ENCODE measurements at places on chromosomes 13 and 19.

DNA sequence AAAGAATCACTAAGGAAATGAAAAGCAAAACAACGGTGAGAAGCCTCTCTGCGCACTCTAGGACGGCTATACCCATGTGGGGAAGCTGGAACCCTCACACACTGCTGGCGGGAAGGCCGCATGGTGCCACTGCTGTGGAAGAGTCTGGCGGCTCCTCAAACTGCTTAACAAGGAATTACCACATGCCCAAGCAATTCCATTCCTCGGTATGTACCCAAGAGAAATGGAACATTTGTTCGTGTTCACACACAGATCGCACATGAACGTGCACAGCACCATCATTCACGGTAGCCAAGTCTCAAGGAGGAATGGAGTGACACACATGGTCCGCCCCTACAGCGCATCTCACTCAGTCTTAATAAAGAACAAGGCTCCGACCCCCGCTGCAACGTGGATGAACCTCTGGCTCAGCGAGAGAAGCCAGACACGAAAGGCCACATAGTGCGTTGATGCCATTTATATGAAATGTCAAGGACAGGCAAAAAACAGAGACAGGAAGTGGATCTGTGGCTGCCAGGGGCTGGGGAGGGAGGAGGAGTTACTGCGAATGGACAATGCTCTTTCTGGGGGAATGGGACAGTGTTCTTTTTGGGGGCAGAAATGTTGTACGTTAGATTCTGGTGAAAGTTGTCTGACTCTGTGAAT lies 7.6 kb downstream of the CAPS start:
- DNase-seq, result no peak

GRCh38 chr19:19597809-19598306 lies 20.6 kb downstream of the PBX4 start:
- no peak for DNase-seq

DNA sequence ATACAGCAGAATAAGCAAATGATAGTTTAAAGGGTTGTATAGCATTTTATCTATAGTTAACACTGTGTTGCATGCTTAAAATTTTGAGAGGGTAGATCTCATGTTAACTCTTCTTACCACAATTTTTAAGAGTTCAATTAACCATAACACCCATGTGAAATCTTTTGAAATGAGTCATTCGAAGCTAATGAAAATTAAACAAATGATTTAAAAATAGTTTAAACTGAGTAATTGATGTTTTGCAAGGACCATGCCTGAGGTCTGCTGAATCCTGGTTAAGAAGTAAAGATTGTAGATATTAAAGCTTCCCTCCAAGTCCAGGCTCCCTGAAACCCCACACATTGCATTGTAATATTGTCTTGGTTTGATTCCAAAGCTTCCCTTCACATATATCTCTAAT lies 176.7 kb upstream of the RNF113B start:
- DNase-seq, result no peak

DNA sequence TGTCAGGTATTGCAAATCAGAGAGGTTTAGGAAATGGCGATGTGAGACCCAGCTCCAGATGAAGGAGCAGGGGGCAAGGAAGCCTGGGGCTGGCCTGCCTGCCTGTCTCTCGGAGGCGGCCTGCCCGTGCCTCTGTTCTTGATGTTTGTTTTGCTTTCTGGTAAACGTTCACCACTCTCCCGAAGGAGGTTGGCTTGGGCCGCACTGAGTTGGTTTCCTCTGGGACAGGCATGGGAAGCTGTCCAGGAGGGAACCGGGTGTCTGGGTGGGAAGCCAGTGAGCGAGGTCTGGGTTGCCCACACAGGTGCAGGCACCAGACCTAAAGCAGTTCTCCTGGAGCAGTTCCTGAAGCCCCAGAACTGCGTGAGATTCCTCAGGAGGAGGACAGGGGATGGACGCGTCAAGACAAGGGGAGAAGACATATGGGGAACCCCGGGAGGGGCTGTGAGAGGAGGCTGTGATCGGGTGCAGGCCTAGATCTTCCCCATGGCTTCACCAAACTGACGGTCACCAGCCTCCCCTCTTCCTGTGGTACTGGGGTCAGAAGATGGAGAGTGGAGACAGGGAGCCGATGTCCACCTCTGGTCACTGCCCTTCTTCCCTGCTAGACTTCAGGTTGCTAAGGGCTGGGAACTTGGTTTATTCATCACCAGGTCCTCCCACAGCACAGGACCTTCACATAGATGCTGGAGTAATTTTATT lies 15.2 kb downstream of the COL4A2 start:
- no peak for DNase-seq

DNA sequence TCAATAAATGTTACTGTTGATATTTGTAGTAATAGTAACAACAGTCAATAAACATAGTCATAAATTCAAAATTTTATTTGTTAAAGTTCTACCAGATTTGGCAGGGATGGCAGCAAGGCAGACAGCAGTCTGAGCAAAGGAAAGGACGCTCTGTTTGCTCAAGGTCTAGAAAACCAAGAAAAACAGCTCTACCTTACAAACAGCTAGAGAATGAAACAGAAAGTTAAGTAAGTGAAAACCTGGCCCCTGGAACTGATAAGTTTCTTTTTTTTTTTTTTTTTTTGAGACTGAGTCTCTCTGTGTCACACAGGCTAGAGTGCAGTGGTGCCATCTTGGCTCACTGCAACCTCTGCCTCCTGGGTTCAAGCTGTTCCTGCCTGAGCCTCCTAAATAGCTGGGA lies 27.9 kb downstream of the ENOX1 start:
- no peak for DNase-seq

GRCh38 chr19:47725759-47726401 lies 12.7 kb downstream of the EHD2 start:
- DNase-seq, result no peak

- DNase-seq, result no peak
Observed at GRCh38 chr13:43445668-43446067, 341.1 kb downstream of the ENOX1 start.

DNA sequence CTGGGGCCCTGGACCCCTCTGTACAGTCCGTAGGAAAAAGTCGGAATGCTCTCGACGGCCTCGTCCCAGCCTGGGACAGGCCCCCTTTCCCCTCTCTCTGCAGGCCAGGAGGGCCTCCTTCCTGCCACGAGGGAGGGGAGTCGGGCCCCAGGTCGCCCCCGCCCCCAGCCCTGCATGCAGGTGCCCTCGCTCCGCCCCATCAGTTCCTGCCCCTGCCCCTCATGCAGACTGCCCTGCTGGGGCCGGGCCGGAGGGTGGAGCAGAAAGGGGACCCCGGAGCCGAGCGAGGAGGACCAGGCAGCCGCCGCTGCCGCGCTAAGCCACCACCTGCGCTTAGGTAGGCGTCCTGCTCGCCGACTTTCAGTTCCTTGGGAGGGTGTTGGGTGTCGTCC lies 7.3 kb downstream of the LYL1 start:
- DNase-seq, result no peak

- DNase-seq, result no peak
Observed at GRCh38 chr13:111184458-111185401, 69.6 kb downstream of the ARHGEF7 start.

DNA sequence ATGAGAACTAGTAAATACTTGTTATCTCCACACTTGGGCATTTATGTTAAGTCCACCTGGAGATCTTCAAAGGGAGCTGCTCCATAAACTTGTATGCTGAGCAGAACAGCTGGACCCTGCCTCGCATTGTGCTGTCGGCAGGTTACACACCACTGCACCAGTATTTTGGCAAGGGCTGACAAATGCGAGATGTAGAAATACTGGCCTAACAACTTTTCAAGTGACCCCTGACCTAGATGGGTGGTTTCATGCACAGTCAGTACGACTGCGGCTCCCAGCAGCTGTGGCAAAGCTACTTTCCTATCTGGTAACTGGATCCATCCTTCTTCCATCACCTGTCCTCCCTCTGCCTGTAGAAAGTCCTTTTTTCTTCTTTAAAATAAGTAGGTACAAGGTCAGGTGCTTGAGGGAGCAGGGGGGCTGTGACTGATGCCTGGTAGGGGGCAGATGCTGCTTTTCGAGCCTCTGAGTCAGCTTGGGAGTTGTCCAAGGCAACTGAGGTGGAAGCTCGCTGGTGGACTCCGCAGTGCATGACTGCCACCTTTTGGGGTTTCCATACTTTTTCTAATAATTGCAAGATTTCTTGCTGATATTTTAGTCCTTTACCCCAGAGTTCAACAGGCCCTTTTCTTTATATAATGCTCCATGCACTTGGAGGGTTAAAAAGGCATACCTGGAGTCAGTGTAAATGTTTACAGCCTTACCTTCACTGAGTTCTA lies 86.8 kb downstream of the SLC25A15 start:
- DNase-seq, result no peak

DNA sequence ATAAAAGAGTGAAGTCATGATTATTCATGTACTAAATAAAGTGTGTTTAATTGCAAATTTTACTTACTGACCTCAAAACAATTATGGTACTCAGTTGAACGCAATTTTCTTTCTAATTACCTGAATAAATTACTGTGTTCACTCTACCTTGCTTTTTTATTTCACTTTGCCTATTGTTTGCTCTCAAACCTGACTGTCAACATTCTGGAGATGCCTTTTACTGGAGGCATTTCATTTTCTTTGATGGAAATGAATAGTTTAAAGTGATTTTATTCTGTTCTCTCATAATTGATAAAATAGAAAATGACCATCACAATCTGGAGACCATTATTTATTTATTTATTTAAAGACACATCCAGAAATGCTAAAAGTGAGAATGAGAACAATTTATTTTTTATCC lies 811.5 kb upstream of the ATXN8OS start:
- no peak for DNase-seq

DNA sequence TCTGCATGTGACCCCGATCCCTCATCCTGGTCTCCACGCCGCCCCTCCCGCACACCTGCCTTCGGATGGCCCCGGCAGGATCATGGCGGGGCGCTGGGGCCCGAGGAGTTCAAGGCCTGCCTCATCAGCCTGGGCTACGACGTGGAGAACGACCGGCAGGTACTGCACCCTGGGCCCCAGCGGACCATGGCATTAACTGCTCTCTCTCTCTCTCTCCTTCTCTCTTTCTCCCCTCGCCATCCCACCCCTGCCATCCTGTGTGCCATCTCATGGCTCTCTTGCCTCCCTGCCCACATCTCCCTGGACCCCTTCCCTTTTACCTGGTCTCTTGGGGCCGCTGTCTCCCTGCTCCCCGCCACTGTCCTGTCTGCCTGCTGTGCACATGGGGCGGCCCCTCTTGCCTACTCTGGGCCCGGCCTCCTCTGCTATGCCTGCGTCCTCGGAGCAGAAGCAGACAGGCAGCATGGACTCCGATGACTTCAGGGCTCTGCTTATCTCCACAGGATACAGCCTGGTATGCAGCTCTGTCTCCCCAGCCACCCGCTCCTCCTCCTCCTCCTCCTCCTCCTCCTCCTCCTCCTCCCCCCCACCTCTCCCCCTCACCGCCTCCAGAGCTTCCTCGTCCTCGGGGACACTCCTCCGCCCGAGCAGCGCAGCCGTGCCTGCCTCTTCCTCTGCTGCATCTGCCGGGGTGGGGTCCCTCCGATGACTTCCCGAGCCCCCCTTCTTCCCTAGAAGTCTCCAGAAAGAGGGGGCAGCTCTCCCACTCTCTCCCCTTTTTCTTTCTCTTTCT lies 16.2 kb downstream of the CAPN12 start:
- no peak for DNase-seq

DNA sequence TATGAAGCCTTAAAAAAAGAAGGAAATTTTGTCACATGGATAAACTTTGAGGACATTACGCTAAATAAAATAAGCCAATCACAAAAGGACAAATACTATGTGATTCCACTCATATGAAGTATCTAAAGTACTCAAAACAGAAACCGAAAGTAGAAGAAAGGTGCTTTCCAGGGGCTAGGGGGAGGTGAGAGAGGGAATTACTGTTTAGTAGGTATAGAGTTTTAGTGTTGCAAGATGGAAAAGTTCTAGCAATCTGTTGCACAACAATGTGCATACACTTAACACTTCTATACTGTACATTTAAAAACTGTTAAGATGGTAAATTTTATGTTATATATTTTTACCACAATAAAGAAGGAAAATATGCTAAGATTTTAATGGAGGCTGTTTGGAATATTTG lies 83.0 kb downstream of the POLR1D start:
- no peak for DNase-seq

DNA sequence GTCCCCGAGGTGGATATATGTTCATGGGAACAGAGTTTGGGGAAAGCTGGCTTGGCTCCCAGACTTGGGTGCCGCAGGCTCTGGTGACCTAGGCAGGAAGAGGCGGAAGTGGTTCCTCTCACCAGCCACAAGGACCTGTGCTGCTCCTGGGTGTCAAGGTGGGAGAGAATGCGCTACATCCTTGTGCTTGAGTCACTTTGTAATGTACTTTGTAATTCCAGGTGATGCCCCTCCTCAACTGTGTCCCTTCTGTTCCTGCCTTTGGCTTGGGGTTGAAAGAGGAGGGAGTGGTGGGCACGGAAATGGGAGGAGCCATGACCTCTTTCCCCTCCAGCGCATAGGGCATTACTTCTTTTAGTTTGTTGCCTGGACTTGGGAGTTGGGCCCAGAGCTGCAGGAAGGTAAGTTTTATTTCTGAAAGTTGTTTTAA lies 10.9 kb downstream of the GARRE1 start:
- DNase-seq, result no peak

GRCh38 chr13:41299316-41300094 lies 11.6 kb upstream of the NAA16 start:
- DNase-seq, result no peak

- no peak for DNase-seq
Observed at GRCh38 chr19:30873691-30874090, 475.5 kb downstream of the TSHZ3 start.

- no peak for DNase-seq
Observed at GRCh38 chr13:99172951-99173350, 27.7 kb upstream of the UBAC2 start.

DNA sequence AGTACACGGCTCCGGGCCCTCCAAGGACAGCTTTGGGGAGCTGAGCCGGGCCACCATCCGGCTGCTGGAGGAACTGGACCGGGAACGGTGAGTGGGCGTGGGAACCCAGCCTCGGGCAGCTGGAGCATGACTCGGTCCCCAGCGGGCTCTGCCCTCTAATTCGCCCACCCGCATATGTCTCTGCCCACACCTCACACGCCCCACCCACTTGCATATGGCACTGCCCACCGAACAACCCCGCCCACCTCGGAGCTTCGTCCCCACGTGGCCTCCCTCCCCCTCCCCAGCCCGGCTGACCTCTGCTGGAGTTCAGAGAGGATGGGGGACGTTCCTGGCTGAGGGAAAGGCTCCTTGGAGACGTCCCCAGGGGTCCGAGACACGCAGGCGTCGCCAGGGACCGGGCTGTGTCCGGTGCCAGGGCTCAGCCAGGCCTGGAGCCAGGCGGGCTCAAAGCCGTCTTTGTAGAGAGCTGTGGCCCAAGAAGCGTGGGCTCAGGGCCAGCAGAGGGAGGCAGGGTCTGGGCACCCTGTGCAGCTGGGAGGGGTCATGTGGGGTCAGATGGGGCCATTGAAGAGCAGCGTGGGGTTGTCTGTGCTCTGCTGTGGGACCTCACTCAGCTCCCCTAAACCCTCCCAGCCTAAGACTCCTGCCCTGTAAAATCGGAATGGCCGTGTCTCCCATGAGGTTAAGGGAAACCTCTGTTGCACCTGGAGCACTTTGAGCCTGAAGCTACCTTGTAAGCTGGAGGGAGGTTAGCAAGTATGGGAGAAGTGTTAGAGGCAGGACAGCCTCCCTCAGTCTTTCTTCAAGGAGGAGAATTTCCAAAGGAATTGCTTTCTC lies 3.8 kb downstream of the APC2 start:
- no peak for DNase-seq

Measured in AG09319 (cell line).